ENCODE measurements at places on chromosomes 1 and 21.

- DNase-seq: no peak
These were observed 58.4 kb upstream of the TENT5B start for GRCh38 chr1:27071049-27071416.

DNA sequence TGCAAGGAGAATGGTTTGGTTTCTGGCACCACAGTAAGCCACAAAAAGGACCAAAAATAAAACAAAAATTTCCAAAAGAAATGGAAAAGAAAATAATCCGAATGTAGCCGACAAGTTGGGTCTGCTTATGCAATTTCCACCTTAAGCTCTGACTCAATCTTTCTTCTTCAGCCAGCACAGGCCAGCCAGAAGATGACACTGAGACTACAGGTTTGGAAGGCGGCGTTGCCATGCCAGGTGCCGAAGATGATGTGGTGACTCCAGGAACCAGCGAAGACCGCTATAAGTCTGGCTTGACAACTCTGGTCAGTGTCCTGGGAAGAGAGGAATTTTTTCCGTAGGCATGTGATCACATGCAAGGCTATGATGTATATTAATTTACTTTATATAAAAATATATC is 23.4 kb downstream of the PDPN start:
- DNase-seq: no peak

DNA sequence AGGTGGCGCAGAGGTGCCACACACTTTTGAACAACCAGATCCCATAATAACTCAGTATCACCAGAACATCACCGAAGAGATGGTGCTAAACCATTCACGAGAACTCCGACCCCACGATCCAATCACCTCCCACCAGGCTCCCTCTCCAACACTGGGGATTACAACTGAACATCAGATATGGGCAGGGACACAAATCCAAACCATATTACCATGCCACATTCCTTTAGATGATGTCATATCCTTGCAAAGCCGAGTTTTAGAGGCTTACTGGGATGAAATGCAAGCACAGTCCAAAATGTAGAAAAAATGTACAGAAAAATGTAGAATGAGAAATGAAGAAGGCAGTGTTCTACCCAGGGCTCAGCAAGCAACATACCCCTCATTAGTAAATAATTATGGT is 64.7 kb downstream of the SGIP1 start:
- DNase-seq: no peak

- DNase-seq: no peak
These were observed 1994.9 kb downstream of the NCAM2 start for GRCh38 chr21:22993144-22993543.

Measured in NCI-H1105 (cell line).